Astrocyte of the hippocampus (primary cell): ENCODE measurements at places on chromosomes 2 and 18.
A peak's percentile ranks its signal among the peaks of the same experiment; 100 is the strongest.

- peak; percentile 55 for DNase-seq
These were observed 28.1 kb downstream of the NCKAP1 start for GRCh38 chr2:183010112-183010511.

DNA sequence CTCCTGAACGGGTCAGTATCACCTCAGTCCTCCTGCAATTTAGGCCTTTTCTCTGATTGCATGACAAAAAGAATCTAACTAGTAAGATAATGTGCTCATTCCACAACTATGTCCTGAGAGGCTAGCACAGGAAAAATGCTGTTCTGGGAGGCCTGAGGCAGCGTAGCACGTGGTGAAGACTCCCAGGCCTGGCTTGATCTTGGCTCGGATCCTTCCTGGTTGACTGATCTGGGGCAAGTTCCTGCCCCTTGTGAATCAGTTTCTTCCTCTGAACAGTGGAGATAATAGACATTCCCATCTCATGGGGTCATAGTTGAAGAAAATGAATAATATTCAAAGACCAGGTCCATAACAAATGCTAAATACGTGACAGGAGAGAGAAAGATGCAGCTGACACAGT is 12.3 kb downstream of the FBLN7 start:
- DNase-seq: peak; percentile 88

GRCh38 chr2:232838406-232838874 is 31.6 kb upstream of the SNORC start:
- DNase-seq: no peak

DNA sequence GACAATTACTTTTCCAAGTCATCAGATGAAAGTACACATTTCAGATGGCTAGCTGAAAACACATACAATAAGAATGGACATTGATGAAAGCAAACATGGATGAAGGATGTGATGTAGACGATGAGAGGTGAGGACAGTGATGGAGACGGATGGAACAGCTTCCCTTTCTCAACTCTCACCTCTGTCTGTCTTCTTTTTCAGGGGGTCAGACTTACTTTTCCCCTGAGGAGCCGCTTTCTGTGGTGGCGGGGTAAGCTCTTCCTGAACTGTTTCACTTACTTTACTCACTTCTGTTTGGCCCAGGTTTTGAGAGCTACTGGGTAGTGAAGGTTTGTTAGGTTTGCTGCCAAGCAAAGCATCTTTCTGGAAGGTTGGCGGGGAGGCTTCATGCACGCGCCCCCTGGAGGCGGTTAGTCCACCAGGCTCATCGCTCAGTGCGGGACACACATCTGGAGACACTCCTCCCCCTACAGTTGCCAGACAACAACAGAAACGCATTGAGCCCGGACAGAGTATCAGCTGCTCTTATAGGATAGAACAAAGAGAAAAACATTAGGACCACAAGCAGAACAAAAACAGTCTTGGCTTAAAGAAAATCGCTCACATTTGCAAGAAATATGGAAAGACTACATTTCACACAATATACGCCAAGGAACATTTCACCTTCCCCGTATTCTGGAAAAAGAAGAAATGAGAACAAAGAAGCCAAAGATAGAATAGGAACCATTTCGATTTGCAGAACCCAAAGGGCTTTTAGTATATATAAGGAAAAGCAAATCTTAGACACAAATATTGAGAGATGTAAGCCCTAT is 90.5 kb downstream of the MYOM1 start:
- peak; percentile 80 for DNase-seq

- DNase-seq: no peak
These were observed 43.9 kb downstream of the MEIS1 start for GRCh38 chr2:66478731-66479316.

GRCh38 chr18:48721312-48721711 is 182.5 kb downstream of the CTIF start:
- no peak for DNase-seq

DNA sequence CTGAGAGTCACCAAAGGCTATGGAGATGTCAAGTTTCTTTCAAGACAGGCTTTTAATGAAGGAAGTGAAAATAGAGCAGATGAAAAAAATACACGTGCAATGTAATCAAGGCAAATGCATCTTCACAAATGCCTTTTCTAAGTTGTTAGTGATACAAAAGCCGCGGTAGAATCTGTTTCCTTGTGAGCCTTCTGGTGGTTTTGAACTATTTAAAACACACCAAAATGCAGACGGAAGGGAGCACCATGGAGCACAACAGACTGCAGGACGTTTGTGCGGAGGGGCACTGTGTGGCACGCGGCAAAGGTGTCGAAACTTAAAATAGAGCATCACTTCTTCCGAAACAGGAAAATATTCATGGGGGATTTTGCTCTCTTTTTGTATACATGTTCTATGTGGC is 65.0 kb upstream of the BOD1L2 start:
- DNase-seq: no peak

- DNase-seq: peak; percentile 90
These were observed 100.1 kb upstream of the MAP4K4 start for GRCh38 chr2:101597347-101597944.

DNA sequence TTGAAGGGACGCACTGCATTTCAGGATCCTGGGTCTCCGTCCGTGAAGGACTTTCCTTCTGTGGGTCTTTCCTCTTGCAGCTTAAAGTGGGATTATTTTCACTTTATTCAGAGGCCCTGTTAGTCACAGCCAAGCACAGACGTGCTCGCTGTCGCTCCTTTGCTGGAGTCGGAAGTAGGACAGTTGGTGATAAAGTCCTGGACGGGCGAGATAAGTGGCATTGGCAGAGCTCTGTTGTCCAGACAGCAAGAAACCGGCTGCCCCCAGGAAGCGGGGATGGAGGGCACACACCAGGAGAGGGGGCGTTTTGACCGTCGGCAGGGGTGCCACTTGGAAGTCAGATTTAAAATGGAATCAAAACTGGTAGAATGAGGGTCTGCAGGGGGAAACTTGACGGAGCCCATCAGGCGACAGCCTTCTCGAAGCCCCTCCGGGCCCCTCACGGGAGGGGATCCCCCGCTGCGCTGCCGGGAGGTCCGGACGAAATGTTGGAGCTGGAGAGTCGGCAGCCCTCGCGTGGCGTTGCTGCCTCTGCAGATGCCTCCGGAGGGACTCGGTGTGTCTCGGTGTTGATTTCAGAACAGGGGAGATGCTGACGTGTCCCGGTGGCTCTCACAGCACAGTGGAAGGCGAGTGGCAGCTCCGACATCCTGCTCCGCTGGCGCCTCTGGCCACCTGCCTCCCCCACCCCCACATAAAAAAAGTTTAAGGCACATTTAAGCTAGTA is 124.2 kb downstream of the NFATC1 start:
- peak; percentile 57 for DNase-seq

- peak; percentile 38 for DNase-seq
These were observed at the start of gene ADCYAP1 for GRCh38 chr18:904218-905090. Gene ADCYAP1 (plus strand): TSS chr18:904871. CDS start chr18:905387, 516 bp downstream.

DNA sequence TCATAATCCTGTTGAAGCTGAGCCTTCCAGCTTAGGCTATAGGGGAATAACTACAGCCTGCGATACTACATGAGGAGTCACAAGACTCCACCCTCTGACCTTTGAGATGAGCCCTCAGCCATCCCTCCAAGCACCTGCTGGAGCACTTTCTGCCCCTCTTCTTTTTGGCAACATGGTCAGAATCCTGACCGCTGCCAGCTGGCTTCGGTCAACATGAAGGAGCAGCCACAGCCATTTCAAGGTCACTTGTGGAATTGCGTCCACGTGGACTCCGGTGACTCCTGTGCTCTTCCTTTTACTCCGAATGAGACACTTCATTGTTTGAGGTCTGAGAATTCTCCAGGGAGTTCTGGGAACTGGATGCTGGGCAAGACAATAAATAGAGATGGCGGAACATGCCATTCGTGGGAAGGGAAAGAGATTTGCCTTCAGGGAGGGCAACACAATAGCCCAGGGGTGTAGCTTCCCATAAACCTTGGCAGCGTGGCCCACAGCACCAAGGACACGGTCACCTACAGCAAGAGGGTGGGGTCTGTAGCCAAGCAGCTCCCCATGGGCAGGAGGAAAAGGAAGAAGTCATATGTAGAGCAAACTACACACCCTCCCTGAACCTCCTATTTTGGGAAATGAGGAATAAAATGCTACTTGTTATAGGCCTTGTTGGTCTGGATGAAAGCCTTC is 73.3 kb upstream of the PPP1CB start:
- DNase-seq: no peak

DNA sequence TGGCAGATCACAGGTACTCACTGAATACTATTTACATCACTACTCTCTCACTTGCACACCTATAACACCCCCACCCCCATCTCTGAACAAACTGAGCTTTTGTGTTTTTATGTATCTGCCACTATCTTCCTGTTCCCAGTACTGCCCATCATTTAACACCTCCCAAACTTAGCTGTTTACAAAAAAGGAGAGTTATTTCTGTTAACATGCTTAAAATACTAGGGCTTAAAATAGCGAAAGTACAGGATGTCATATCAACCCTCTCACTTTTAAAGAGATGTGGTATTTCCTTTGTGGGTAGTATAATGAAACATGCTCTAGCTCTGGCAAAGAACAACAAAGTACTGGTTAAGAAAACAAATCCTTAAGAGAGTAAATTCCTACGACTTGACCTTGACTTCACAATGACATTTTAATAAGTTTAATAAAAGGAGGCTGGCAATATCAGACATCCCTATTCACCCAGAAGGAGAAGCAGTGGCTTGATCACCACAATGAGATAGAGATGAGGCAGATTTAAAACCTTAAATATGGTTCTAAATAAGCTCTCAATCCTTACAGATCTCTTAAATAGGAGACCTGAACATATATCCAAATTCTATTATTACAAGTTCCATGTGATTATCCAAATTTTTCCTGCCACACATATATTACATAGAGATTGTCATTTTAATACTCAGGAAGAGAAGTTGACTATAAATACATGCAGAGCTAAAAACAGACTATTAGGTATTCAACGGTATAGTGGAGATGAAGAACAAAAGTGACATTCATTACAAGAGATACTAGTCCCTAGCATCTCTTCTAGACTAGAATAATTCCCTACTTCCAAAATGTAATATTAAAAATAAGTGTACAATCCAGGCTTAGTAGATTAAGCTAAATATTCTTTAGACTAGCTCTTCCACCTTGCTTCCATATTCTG is 36.9 kb downstream of the TRAK2 start:
- peak; percentile 47 for DNase-seq

DNA sequence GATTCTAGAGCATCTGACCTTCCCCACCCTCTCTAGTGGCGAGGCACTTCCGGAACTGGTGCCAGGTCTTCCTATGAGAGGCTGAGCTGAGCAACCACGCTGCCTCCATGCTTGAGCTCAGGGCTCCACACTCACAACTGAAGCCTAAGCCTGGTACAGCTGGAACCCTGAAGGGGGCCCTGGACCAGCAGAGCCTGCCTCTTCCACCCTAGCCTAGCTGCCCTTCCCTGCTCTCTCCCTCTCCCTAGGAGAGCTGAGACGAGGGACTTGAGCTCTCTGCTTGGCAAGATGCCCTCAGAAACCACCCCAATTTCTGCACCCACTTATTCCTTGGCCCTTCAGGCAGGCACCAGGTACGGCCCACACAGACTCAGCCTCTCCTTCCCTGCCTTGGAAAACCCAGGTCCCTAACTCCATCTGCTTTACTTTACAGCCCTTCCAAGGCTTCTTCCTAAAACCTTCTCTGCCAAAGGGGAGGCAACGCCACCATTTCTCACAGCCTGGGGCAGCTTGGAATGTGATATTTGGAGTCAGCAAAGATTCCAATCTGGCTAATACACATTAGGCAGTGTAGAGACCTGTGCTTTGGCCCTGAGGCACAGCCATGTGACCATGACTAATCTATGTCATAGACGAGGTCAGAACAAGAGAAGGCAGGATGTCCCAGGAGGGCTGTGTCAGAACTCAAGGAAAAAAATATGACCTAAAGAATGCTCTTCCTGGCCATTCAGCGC is 18.8 kb downstream of the COX7A2L start:
- DNase-seq: peak; percentile 83

DNA sequence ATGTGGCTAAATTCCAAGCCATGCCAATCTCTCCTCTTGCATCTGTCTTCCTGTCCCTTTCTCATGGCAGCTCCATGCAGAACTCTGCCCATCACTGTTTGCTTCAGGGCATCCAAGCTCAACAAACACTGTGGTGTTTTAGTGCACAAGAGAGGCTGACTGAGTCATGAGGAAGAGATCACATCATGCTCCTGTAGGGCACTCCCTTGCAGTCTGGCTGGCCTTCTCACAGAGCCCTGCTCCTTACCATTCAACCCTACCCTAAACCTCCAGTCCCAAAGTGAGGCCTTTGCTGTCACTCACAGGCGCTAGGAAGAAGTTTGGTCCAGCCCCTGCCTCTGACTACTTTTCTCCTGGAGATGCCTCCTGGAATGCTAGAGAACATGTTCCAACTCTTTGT is 194.0 kb downstream of the LRATD1 start:
- no peak for DNase-seq

DNA sequence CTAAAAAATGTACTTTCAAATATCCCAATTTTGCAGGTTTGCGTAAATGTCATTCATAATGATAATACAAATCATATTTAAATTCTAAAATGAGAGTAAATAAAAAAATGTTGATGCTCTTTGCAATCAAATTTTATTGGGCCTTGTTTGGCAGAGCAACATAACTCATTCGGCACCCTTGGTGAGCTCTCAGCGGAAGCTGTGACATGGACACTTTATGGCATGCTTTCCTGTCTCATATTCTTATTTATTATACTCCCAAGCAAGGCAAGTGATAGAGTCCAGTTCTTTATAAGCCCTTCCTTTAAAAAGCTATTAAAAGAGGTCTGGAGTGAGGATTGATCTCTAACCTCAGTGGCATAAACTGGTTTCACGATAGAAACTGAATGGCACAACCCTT is 1493.2 kb upstream of the NXPH2 start:
- no peak for DNase-seq

DNA sequence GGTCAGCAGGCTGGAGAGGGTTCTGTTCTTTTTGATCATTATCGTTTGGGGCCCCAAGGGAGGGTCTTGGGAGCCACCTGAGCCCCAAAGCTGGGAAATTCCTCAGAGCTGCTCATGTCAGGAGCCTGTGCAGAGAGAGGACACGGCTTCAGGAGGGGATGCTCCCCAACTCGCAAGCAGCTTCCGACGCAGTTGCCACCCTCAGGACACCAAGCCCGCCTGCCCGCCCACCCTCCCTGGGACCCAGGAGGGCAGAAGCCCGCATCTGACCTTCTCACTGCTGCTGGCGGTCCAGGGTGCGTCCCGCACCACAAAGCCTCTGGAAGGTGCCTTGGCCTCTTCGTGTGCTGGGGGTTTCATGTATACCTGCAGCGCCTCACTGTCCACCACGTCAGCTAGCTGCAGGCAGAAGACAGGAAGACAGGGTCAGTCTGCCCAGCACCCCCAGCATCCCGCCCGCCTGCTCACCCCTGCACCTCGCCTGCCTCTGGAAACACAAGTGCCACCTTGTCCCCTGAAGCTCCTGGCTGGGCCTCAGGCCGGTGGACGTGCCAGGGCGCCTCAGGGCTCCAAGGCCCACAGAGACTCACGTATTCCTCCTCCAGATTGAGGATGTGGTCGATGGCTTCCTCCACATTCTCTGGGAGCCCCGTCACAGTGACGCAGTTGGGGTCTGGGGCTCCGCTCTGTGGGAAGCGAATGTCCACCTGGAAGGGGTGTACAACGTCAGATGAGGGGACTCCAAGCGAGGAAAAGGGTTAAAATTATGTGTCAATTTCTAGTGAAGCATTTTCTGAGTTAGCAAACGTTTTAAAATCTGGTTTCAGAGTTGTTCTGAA is 41.3 kb downstream of the ANO7 start:
- DNase-seq: no peak

- no peak for DNase-seq
These were observed 46.4 kb upstream of the STK39 start for GRCh38 chr2:168293766-168294165.
